ENCODE measurements at places on chromosomes 1 and 21.

GRCh38 chr1:98323388-98323787, 338.1 kb upstream of the SNX7 start:
- no peak for DNase-seq

DNA sequence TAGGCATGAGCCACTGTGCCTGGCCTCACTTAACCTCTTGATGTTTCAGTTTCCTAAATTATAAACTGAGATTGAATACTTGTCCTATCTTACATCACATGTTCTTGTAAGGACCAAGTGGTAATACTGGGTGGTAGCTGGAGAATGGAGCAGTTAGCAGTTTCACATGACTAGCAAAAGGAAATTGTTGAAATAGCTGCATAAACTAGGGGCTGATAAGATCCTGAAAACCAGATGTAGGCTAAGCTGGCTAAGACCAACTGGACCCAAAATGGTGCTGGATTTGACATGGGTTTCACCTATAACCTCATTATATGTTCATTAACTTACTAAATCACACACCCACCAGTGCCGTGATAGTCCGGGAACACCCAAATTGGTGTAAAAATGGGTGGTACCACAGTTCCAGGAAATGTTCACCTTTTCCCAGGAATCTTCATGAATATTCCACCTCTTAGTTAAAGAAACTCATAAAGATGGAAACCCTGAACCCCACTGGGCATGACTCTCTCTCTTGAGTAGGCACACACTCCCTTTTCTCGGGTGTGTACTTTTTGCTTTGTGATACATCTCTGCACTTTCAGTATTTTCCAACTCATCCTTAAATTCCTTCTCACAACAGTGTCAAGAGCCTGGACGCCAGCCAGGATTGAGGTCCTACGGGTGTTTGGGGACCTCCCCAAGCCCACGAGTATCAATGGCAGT, at the start of gene PAPPA2:
PAPPA2 (plus strand) TSS at position 502 of the 705 bp plus-strand sequence. CDS start 93,148 bp downstream, outside the sequence.
- no peak for DNase-seq

DNA sequence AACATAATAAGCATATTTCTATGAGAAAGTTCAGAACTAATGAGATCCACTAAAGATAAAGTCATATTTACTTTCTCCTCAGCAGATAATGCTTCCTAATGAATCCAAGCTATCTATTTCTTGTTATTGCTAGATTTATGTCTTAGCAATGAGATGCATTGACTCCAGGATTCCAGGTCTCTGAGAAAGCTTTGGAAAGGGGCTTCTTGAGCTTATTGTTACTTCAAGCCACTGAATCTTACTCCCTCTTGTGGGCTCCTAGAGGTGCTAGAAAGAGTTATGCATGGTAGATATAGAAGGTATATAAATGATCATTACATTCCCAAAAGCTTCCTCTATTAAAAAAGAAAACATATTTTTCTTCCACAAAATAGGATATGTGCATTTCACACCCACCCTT, 246.4 kb upstream of the ADAMTS5 start:
- DNase-seq: no peak

- DNase-seq: no peak
These were observed 67.8 kb downstream of the MAN1C1 start for GRCh38 chr1:25684216-25684965.

- DNase-seq: no peak
These were observed 29.7 kb downstream of the SERTAD4 start for GRCh38 chr1:210262167-210262896.

DNA sequence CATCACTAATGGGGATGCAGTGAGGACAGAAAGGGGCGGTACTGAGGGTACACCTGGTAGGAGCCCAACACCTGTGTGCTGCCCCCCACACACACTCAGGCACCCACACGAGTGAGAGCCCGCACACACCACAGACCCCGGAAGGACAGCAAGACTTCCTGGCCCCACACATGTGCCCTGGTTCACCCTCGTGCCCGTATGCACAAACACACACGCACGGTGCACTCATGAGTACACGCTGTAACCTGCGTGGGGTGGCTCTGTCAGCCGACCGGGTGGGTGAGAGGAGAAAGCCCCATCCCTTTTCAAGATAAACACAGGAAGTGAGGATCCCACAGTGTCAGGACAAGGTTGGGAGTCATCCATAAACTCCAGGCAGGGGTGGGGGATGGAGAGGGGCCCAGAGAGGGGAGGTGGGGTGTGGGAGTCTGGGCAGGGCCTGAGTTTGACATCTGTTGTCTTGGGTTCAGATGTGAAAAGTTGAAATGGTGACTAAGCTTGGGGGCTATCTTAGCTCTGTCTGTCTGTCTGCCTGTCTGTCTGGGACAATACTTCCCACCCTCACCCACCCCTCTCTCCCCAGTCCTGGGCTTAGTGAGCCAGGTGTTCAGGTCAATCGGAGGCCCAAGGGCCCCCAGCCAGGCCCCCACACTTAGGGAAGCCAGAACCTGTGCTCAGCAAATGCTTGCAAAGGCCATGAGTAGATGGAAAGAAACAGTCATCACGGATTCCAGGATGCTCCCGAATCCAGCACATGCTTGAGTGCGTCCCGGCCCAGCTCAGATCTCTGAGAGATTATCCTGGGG, 119.8 kb upstream of the ZBTB40 start:
- no peak for DNase-seq
